ENCODE measurements at places on chromosomes 2 and 18. TPM values are rescaled to one million over a fixed set of nuclear protein-coding genes. Genes with fewer than 3 reads are reported as not detected.

Gene TACR1
- not detected for total RNA-seq

Gene ARHGAP28
- total RNA-seq = 7.5 TPM

Gene UBE2F
- 155 TPM for total RNA-seq

Gene KCTD1
- total RNA-seq = 15.0 TPM

Gene ST6GAL2
- 0.58 TPM for total RNA-seq

Gene C1QL2
- not detected for total RNA-seq

Gene AGXT
- not detected for total RNA-seq

Gene ACTG2
- total RNA-seq = 12.4 TPM

Gene BUB1
- total RNA-seq = 57.4 TPM

Gene KCNG2
- 1.2 TPM for total RNA-seq

Gene RSAD2
- not detected for total RNA-seq

Gene DUSP2
- 3.5 TPM for total RNA-seq

Gene MDH1B
- total RNA-seq = 0.53 TPM

Gene ANKRD62
- total RNA-seq = not detected

Gene ACKR3
- not detected for total RNA-seq

Gene PDCL3
- total RNA-seq = 10.4 TPM

Gene PPP1R1C
- not detected for total RNA-seq

Gene KLHL41
- total RNA-seq = 0.35 TPM

Gene TUBA3E
- not detected for total RNA-seq

Gene C2orf66
- not detected for total RNA-seq

Gene CXCR1
- not detected for total RNA-seq

Gene CNNM3
- total RNA-seq = 3.9 TPM

Gene CIB4
- not detected for total RNA-seq

Gene MTIF2
- 31.2 TPM for total RNA-seq

Gene RNF149
- total RNA-seq = 34.9 TPM

Gene APLF
- total RNA-seq = 3.0 TPM

Gene UGT1A4
- not detected for total RNA-seq

Gene CYP26B1
- 0.18 TPM for total RNA-seq

Gene KIAA2012
- total RNA-seq = not detected

Gene ANKRD30BL
- not detected for total RNA-seq

Gene ADRA2B
- total RNA-seq = not detected

Gene ONECUT2
- total RNA-seq = not detected

Gene ZAP70
- not detected for total RNA-seq

Gene COL4A3
- total RNA-seq = not detected

Gene KCNK3
- total RNA-seq = not detected

Gene SKOR2
- total RNA-seq = not detected

Gene UGT1A1
- not detected for total RNA-seq

Gene IL36B
- total RNA-seq = not detected

Gene ABCB11
- total RNA-seq = not detected

Gene TNFRSF11A
- total RNA-seq = not detected

Gene PJVK
- total RNA-seq = 1.4 TPM

Gene LAMA1
- total RNA-seq = 21.6 TPM

Gene TUBA4B
- not detected for total RNA-seq

Gene AQP4
- not detected for total RNA-seq

Gene DSC1
- not detected for total RNA-seq

Gene KANSL1L
- total RNA-seq = 3.7 TPM
